Metanephros (tissue), 2 donors: ENCODE measurements at places on chromosomes 6 and 20. TPM values are rescaled to one million over a fixed set of nuclear protein-coding genes. Genes with fewer than 3 reads are reported as not detected.

Gene TREML2
- 0.76 TPM for total RNA-seq

Gene BPIFA1
- not detected for total RNA-seq

Gene GRIK2
- total RNA-seq: 13.6 TPM

Gene MCCD1
- total RNA-seq: 9.8 TPM

Gene HLA-DRB5
- 1.8 TPM for total RNA-seq

Gene FBXO5
- 16.4 TPM for total RNA-seq

Gene OR12D1
- total RNA-seq: not detected

Gene TRIM26
- total RNA-seq: 30.3 TPM

Gene CCN5
- total RNA-seq: not detected

Gene APOBEC2
- 197 TPM for total RNA-seq

Gene ZNF311
- total RNA-seq: 2.6 TPM

Gene C4B
- total RNA-seq: 45.4 TPM

Gene SLC17A3
- total RNA-seq: 0.12 TPM

Gene PROCR
- total RNA-seq: 22.4 TPM

Gene FITM2
- 9.8 TPM for total RNA-seq

Gene PXDC1
- 22.7 TPM for total RNA-seq

Gene CST2
- not detected for total RNA-seq

Gene THEMIS
- 0.18 TPM for total RNA-seq

Gene MYB
- total RNA-seq: 4.4 TPM

Gene SPATA2
- 4.7 TPM for total RNA-seq

Gene RRAGD
- total RNA-seq: 57.9 TPM

Gene ARMH2
- total RNA-seq: not detected

Gene CGA
- total RNA-seq: 0.35 TPM

Gene NHLRC1
- total RNA-seq: 3.2 TPM

Gene PLG
- total RNA-seq: 4.4 TPM

Gene CHMP4B
- 41.3 TPM for total RNA-seq

Gene BEND6
- total RNA-seq: 2.5 TPM

Gene ULBP1
- 0.29 TPM for total RNA-seq

Gene ANGPT4
- total RNA-seq: 0.12 TPM

Gene DPPA5
- total RNA-seq: not detected

Gene FAXC
- total RNA-seq: 2.4 TPM
